Mucosa of descending colon (tissue), 3 donors: ENCODE measurements at places on chromosomes 7 and 10.

DNA sequence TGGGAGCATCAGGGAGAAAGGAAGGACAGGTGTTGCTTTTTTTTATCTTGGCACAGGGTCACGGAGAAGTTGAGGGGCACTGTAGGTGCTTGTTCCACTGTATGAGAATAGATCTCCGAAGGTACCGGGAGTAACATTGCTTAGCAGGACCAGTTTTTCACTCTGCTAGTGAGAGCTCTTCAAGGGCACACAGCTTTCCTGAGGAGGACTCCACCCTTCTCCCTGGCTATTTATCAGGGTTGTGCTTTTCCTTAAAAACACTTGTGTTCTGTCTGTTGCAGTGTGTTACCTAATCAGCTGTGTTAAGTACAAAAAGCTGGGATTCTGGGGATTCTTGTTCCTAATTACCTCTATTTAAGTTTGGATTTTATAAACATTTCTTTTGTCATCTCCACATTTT is 160.5 kb downstream of the SND1 start:
- DNase-seq: no peak

GRCh38 chr10:4260483-4261124 is 475.6 kb upstream of the KLF6 start:
- DNase-seq: no peak

- DNase-seq: no peak
Observed at GRCh38 chr10:11895598-11895997, 72.4 kb downstream of the PROSER2 start.

DNA sequence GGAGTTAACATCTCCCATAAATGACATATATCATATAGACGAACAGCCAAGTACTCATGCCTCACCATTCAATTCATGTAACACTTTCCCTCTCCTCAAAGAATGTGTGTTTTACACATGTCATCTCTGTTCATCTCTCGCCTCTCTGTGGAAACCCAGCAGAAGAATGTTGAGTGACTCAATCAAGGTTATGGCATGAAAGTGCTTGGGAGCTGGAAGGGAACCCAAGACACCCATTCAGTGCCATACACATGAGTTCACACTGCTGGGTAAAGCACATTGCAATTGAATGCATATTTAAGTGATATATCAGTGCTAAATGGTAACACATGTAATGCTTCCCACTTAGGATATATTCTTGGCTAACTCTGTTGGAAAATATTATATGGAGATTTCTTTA is 322.9 kb downstream of the PTEN start:
- no peak for DNase-seq

DNA sequence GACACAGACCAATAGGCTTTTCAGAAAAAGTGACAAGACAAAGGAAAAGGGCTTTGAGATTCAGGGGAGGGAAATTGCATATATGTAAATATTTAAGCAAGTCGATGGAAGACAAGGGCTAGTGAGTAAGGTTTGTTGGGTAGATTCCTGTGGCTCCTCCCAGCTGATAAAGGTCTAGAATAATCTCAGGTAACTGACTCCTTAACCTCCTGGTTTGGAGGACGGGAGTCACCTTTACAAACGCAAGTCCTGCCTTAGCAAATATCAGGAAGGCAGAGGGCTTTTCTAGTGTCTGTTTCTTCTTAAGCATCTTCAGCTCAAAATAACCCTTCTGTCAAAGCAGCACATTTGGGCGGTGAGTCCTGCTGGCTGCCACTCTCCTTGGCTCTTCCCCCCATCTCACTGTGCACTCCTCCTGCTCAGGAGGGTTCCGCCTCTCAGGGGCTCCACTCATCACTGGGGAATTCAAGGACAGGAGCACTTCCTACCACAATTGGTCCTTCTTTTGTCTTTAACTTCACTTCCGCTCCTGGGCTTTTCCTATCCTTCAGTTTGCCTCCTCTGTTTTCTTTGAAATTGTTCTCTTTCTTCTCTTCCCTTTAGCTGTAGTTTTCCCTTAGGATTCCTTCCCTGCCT is 496.3 kb upstream of the KLF6 start:
- no peak for DNase-seq

GRCh38 chr7:106140406-106141173 is 28.5 kb upstream of the SYPL1 start:
- DNase-seq: no peak

DNA sequence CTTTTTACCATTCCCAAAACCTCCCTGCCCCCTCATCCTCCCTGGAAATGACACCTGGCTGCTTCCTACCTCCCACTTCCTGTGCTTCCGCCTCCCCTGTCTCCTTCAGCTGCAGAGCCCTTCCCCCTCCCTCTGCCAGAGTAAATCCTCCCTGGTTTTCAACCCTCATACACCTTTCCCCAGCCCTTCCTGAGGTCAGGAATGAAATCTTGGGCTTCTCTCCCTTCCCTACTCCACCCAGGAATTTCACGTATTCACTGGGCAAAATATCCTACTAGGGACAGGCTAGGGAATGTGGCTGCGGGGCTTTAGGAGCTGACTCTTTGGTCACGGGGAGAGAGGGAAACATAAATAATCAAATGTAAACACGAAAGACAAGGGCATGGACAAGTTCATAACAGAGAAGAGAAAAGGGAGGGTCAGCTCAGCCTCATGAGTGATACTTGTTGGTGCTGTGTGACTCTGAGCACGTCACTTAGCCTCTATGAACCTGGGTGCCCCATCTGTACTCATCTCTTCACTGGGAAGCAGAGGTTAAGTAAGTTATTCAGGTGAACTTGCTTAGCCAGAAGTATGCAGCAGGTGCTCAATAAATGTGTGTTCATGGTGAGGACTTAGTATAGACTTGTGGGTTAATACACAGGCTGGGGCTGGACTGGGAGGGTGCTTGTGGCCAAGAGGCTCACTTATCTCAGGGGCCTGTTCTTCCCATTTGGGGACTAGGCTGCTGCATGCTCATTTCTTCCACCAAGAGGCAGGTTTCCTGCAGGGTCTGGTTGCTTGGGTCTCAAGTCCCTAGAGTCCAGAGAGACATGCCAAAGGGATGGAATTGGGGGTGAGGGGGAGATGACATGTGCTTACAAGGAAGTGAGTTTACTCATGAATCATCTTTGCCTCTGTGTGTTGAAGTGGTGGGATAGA is 10.0 kb upstream of the DUSP5 start:
- DNase-seq: no peak

- no peak for DNase-seq
Observed at GRCh38 chr10:79377557-79378382, 30.5 kb downstream of the PPIF start.

- no peak for DNase-seq
Observed at GRCh38 chr10:35463105-35463867, 127.0 kb downstream of the CCNY start.

DNA sequence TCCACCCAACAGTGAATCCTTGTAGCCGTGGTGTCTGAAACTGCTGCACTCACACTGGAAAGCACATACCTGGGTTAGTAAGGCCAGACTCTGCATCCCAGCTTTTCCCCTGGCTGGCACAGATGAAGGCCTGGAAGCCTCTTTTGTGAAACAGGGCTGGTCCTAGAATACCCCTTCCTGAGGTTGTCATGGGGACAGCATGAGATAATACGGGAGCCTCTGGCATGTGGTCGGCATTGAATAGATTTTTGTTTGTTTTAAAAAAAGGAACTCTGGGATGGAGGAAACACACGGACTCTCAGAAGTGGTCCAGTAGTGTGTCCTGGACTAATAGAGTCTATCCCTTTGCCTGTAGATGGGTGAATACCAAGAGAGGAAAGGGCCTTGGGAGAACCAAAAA is 129.7 kb downstream of the TMEM178B start:
- DNase-seq: no peak

DNA sequence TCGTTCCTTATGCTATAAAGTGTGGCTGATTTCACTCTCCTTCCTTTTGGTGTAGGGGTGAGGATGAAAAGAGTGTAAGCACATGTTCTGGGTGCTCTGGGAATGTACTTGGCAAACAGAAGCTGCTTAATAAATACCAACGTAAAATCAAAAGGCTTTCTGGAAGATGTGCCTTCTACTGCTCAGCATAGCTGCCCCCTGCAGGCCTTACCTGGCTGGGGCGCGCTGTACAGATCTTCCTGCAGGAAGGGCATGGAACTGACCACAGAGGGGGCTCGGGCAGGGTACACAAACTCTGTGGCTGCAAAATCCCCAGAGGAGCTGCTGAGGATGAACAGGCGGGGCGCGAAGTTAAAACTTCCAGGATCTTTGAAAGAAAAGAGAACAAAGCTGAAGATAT is 169.4 kb downstream of the SVIL start:
- no peak for DNase-seq

DNA sequence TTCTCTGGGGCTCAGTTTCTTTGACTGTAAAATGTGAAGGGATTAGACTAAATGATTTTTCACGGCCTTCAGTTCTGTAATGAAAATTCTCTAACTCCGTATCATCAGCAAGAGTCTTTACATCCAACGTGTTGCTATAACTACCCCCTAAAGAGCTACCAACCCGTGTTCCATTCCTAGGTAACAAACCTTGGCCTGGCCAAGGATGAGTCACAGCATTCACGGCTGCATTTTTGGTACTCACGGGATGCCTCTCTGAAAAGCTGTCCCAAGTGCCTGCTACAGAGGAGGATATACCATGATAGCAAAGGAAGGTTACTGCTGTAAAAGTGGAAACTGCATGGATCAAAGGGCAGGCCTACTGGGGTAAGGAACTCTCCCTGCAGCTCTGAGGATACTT is 5.9 kb downstream of the LRRC4 start:
- DNase-seq: no peak

- no peak for DNase-seq
Observed at GRCh38 chr7:159142199-159142598, 2.5 kb downstream of the VIPR2 start.
